ENCODE measurements at places on chromosomes 4 and X. TPM values are rescaled to one million over a fixed set of nuclear protein-coding genes. Genes with fewer than 3 reads are reported as not detected.
A peak's percentile ranks its signal among the peaks of the same experiment; 100 is the strongest.

DNA sequence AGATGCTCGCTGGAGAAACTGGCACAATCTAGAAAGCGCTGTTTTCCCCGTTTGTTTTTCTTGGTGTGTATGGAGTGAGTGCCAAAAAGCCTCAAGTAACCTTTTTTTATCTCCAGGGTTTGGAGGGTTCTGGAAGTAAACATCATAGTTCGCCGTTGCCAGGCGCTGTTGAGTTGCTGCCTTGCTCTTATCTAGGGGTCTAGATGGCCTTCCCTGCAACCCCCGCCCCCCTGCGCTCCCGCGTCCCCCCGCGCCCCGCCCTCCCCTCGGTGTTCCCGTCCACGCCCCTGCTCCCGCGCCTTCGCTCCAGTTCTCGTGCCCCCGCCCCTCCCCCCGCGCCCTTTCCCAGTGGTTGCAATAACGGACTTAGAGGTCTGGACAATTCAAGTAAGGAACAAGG lies 555 bp upstream of the GCNA start:
- no peak for DNase-seq

DNA sequence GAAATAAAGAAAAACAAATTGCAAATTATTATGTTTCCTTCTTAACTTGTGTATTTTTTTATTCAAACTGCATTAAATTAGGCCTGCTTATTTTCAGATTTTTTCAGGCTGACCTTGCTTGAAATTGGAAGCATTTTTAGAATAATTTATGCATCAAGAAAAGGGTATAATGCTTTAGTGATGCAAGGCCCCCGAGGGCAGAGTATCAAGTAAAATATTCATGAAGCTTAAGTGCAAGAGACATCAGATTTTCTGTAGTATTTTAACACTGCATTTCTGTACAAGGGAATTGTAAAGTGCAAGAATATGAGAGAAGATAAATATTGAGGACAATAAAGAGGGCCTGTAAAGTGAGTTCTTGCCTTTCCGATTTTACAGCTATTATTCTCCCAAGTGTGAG lies 485.8 kb upstream of the ATOH1 start:
- DNase-seq: no peak

DNA sequence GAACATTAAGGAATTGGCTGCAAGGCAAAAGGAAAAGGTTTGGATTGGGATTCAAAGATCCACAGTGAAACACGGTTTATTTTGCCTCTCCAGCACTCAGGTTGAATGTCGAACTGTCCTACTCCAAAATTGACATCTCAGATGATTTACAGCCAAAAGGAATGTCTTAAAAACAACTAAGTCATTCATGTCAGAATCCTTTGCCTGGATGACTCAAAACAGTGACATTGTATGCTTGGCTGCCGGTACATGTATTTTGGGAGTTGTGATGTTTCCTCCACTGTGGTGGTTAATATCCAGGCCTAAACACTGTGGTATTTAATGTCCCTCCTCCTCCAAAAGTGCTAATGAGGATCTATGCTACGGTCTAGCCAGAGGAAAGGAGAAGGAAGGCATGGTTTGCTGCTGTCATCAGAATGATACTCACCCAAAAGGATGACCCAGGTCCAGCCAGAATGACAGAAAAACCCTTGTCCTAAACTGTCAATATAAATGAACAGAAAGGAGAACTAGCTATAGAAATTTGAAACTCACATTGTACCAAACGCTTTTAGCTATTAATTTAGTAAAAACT lies 20.9 kb downstream of the PGM2 start:
- no peak for DNase-seq

DNA sequence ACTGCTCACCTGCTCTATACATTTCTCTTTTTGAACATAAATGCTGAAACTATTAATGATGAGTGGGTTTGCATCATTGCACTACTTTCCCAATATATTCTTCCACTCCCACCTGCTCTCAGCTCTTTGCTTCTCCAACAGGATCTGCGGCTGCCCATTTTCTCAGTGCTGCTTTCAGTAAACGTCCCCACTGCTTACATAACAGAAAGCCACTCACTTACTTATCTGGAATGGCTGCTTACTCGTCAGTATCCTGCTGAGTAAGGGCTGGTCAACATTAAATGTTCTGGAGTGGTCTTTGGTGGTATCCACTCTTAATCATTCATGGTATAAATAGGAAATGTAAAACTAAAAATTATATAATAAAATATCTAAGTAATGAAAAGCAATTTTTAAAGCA lies 112.8 kb upstream of the HPF1 start:
- no peak for DNase-seq

- no peak for DNase-seq
Observed at GRCh38 chr4:114192854-114193253, 213.4 kb upstream of the ARSJ start.

DNA sequence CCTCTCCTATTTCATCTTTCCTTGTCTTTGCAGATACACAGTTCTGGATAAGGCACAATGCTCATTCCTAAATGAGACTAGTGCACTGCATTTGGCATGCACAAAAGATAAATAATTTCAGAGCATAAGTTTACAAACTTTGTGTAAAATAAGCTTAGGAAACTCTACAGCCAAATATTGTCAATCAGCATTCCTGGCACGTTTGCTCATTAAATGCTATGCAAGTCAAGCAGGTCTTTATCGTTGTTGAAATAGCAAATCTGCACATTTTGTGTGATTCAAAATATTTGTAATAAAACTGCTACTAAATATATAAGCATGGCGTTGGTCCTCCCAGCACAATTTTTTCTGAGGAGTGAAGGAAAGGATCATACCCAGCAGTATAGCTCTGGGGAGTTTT lies 322.1 kb upstream of the NOCT start:
- no peak for DNase-seq

GRCh38 chr4:43837171-43837570 lies 611.4 kb downstream of the KCTD8 start:
- no peak for DNase-seq

DNA sequence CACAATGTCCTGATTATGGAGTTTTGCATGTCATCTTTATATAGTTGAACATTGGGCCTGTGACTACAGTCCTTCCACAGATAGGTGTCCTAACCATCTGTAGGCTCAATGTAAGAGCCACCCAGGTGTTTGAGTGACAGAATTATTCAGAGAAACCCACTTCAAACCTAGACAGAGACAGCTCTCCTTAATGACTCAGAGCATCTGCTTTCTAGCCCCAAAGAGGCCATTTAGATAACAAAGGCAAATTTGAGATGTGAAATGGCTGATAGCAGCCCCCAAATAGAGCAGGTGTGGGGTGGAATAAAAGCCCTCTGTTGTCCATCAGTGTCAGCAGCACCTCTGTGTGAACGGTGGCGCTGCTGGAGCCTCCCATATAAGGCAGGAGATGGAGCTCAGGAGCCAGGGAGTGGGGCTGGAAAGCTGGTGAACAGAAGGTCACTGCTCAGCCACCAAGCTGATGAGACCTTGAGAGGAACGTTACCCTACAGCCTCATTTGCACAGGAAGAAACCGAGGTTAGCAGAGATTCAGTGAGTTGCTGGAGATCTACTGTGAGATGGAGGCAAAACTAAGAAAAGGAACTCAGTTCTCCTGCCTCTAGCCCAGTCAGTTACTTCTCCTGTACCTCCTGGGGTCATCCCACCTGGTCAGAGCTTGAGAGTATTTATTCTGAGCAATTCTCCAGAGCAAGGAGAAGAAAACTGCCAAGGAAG lies 153.3 kb upstream of the LNX1 start:
- no peak for DNase-seq

DNA sequence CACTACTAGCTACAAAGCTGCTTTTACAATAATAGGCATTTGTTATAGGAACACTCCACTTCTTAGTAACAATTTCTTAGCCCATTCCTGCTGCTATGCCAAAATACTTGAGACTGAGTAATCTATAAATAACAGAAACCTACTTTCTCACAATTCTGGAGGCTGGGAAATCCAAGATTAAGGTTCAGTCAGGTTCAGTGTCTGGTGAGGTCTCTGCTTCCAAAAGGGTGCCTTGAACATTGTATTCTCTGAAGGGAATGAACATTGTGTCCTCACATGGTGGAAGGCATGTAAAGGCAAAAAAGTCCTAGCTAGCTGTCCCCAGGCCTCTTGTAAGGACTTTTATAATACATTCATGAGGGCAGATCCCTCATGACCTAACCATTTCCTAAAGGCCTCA lies 7.0 kb downstream of the SLC9B1 start:
- DNase-seq: no peak

DNA sequence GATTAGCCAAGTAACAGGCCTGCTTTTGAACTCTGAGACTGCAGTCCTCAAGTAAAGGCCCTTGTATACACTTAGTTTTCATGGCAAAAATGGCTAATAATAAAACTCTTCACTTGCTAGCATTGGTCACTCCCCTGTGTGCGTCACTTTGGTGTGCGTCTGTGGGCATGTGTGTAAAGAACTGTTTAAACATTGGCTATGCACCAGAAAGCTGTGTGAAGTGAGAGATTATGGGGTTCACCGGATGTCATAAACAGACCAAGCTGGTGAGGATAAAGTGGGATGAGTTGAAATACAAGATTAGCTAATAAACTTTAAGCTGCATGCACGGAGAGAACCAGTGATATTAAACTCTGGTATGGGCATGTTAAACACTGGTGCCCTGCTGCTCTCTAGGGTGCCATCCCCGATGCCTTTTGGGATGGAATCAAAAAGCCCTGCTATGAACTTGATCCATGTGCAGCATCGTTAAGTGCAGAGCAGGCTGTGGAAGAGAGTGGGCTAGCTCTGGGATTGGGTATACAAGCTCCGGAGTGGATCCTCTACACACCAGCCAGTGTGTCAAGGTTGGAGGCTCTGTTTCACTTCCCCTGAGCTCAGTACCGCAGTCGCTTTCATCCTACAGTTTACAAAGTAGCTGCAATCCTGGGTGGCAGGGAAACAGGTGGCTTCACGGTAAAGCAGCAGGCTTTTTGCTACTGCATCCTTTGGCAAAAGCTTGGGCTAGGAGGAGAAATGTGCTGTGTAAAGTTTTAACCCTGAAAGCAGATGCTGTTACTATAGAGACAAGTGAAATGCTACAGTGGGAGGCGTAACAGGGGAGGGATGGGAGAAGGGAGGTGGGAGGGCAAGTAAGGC lies 108.3 kb upstream of the SLC4A4 start:
- no peak for DNase-seq

GRCh38 chr4:10893395-10893794 lies 208.8 kb upstream of the CLNK start:
- DNase-seq: peak; percentile 5

DNA sequence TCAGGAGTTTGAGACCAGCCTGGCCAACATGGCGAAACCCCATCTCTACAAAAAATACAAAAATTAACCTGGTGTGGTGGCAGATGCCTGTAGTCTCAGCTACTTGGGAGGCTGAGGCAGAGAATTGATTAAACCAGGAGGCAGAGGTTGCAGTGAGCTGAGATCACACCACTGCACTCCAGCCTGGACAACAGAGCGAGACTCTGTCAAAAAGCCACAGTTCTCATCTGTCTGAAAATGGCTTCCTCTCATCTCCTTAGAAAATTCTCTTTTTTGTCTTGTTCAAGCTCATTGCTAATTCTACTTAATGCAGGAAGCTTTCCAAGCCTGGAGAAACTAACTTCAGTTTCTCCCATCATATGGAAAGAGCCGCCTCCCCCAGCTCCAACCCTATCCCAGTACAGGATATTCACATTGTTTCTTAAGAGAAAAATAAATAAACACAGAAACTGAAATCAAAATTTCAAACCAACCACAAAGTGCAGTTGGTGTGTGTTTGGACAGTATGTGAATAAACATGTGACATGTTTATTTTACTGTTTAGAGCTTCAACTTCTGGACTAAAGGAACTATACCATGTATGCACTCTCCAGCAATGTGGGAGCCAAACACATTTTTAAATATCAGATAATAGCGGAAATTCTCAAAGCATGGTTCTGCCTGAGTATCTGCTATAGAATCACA lies 55.0 kb upstream of the GAB1 start:
- no peak for DNase-seq

DNA sequence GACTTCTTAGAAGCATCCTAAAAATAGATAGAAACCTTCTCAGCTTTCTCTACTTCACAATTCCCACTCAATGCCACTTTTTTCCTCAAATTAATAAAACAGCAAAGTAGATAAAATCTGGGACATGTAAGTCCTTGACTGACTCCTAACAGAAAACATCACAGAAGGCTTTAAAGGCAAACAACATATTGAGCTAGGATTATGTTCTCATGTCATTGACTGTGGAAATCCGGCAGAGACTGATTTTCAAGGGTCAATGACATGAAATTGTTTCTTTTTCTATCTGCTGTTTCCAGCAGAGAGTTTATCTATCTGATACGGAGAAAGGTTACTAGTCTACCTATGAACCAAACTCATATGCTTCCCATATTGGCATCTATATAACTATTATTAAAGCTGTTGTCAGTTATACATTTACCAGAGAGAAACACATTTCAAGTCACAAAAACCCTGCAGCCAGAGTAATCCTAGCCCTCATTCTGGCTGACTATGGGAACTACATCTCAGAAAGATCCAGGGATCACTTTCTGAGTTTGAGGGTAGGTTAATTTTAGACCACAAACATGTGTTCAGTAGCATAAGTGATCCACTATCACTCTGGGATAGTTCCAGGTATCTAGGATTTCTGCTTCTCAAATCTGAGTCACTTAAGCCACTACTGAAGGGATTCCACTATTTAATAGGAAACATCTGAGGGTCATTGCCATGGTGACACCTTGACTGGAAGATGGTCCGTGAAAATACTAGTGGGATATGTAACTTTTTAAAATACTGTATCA lies 147.6 kb downstream of the PPP3CA start:
- DNase-seq: no peak

GRCh38 chr4:38382520-38382919 lies 281.5 kb upstream of the KLF3 start:
- no peak for DNase-seq

DNA sequence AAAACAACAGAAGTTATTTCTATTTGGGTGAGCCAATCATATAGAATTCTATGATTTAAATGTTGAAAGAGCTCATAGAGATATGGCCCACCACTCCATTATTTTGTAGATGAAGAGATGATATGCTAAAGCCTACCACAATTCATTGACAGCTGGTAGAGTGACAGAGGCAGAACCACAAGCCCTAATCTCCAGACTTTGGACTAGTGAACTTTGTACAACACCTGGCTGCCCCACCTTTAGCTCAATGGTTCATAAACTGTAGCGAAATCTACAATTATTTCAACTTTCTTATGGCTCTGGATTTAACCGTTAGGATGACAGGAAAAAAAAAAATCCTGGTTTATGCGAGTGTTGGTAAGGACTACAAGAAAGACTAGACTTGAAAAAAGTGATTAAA lies 50.9 kb downstream of the PRKG2 start:
- DNase-seq: no peak

DNA sequence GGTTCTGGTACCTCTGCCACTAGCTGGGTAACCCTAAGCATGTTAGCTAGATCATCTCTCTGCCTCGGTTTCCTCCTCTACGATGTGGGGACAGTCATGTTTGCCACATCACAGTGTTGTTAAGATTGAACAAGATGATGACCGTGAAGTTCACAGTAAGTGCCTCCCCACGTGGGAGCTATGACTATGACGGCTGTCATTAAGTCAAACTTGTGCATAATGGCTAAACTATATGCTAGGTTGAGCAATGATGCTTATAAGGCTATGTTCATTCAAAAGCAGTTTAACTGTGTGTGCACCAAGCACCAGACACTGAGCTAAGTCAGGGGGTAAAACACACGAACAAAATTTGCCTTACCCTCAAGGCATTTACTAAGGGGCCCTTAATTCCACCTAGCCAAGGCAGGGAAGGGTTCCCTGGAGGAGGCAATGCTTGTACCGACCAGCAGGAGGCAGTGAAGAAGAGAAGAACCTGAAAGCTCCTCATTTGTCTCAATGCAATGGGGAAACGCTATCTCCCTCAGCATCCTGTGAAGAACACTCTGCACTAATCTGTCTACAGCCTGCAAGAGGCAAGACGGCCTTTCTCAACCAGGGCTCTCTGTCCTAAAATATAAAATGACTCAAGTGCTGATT lies 52.9 kb downstream of the MAP7D2 start:
- DNase-seq: peak; percentile 14

The RPA4 gene
- total RNA-seq: 0.30 TPM

The SPANXN3 gene
- not detected for total RNA-seq

The AREG gene
- total RNA-seq: 0.91 TPM

All from activated CD4-positive, alpha-beta T cell treated with anti-CD3 and anti-CD28 coated beads for 36 hours (primary cell).